ENCODE measurements at places on chromosomes 11 and 22.
A peak's percentile ranks its signal among the peaks of the same experiment; 100 is the strongest.

- DNase-seq: no peak
These were observed 586 bp downstream of the LRP5 start for GRCh38 chr11:68312780-68313573.

- no peak for DNase-seq
These were observed 85.9 kb downstream of the GAB2 start for GRCh38 chr11:78331711-78332110.

DNA sequence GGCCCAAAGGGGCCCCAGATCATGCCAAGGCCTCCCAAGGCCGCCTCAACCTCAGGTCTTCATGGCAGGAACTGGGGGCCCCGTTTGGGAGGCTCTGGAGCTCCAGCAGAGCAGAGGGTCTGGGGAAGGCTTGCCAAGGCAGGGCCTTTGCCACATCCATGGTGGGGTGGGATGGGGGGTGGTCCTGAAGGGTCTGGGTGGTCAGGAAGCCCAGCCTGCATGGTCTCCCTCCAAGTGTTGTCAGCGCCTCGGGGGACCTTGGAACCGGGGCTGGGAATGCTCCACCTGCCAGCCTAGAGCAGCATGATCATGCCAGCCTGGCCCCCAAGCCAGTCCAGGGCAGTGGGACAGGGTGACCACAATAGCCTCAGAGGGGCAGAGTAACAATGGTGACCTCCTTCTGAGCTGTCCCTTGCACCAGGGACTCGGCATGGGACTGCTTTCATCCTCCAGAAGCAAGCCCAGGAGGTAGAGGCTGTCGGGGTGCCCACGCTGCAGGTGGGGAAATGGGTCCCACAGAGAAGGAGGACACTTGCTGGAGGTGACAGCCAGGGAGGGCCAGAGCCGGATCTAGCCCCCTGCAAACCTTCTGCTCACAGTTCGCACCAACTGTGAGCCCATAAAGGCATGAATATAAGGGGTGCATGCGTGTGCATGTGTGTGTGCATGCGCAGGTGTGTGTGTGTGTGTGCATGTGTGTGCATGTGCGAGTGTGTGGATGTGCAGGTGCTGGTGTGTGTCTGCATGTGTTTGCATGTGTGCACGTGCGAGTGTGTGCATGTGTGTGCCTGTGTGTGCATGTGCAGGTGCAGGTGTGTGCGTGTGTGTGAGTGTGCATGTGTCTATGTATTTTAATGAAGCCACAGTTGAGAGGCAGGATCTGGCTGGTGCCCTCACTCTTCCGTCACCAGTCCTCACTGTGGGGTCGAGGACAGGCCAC, 63.8 kb downstream of the MYEOV start:
- no peak for DNase-seq

- DNase-seq: no peak
These were observed 78.3 kb upstream of the SHISAL1 start for GRCh38 chr22:44391015-44391414.

DNA sequence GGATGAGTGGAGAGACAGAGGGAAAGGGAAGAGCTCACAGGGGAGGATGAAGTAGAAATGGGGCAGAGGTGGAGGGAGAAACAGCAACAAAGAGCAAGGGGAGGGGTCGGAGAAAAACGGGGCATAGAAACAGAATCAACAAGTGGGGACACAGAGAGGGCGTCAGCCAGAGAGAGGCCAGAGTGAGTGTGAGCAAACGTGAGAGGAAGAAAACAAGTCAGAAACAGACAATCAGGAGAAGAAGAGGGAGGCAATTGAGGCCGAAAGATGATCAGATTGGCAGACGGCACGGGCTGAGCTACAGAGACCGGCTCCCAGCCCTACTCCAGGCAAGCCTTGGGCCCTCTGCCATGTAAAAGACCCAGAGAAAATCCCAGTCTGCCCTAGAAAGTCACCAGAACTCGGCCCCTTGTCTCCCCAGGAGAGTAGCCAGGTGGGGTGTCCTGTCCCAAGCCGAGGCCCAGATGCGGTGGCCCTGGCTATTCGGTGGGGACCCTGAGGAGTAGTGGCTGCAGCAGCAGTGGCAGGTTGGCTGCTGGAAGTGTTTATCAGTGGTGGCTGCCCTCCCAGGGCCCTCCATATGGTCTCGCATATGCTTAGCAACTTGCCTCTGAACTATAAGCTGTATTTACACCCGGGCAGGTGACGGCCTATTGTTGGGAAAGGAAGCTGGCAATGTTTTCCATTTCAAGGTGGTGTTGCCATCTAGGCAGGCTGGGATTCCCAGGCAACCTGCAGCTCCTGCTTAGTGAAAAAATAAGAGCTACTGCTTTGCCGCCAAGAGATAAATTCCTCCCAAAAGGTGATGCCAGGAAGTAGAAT, 14.8 kb upstream of the TSPAN18 start:
- no peak for DNase-seq

- no peak for DNase-seq
These were observed at the start of gene CASP4 for GRCh38 chr11:104968355-104968855. TSS of gene CASP4 (minus strand) at chr11:104968574. CDS start at chr11:104968525, 49 bp downstream.

DNA sequence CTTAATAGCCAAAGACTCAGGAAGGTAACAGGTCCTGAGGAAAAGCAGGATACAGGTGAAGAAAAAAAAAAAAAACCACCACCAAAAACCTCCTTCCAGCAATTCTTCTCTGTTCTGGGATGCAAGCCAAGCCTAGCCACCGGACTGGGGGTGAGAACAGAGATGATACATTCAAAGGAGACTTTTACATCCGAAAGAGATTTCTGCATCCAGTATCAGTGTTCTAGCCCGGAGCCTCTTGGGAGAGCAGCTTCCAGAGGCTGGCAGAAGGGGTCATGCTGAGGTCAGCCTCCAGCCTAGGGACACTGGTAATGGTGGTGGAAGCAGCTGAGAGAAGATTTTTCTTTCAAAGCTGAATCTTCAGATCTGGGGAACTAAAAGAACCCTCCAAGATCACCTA, 76.2 kb downstream of the KCNC1 start:
- no peak for DNase-seq

DNA sequence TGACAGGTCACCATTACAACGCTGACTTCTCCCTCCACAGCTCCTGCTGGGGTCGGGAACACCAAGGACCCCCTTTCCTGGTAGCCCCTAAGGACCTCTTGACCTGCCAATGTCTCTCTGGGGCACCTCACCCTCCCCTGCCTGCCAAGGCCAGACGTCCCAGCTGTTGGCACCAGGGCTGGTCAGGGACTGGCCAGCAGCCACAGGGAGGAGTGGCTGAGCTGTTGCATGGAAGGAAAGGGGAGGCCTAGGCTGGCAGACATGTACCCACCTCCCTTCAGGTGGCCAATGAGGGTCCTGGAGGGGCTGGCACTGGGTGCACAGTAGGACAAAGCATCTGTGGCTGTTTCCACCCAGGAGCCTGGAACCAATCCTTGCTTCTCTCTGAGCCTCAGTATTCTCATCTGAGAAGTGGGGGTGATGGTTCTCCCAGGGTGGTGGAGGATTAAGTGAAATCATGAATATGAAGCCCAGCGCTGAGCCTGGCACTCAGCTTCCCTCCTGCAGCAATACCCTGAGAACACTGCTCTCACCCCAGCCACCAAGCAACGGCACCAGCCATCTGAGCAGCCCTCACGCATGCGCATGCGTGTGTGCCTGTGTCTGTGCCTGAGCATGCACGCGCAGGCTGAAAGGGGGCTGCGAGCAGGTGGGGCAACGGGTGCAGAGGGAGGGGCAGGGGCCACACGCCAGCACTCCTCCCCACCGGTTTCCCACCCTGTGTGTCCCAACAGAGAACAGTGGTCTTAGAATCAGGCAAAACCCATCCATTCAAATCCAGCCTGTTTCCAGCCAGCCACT, 5.9 kb downstream of the KCNJ4 start:
- no peak for DNase-seq

DNA sequence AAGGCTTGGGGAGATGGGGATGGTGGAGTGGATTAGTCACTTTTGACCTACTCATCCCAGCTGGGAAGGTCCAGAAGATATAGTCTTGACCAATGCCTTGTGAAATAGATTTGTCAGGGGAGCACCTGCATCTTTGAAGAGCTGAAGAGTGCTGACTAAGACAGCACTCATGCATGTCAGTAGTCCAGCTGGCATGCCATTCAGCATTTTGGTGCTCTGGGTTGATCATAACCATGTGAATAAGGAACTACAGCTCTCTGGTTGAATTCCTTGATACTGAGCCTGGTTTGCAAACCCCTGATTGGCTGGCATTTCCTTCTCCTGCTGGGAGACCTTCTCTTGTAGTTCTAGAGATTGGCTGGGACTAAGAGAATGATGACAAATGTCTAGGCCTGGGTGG, 106.8 kb upstream of the ALX4 start:
- DNase-seq: no peak

- DNase-seq: peak; percentile 76
These were observed 68.1 kb downstream of the LIF start for GRCh38 chr22:30178181-30179126.

- peak; percentile 72 for DNase-seq
These were observed 6.3 kb downstream of the CD44 start for GRCh38 chr11:35145271-35145670.

- no peak for DNase-seq
These were observed 19.0 kb downstream of the USP35 start for GRCh38 chr11:78207532-78208256.

DNA sequence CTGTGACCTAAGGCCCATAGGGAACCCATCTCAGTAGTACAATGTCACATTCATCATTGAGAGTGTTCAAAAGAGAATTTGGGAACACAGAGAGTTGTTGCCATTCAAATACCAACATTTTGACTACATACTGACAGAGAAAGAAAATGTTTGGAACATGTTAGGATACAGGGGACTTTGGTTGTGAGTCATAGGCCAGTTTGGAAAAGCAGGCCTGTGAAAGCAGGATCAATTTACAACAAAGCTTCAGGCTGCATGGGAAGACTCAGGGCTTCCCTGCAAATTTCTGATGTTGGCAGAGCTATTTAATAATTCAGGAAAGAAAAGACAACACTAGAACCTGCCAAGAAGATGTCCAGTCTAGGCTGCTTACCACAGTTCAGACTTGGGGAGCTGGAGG, 374 bp downstream of the NLRP10 start:
- DNase-seq: no peak

DNA sequence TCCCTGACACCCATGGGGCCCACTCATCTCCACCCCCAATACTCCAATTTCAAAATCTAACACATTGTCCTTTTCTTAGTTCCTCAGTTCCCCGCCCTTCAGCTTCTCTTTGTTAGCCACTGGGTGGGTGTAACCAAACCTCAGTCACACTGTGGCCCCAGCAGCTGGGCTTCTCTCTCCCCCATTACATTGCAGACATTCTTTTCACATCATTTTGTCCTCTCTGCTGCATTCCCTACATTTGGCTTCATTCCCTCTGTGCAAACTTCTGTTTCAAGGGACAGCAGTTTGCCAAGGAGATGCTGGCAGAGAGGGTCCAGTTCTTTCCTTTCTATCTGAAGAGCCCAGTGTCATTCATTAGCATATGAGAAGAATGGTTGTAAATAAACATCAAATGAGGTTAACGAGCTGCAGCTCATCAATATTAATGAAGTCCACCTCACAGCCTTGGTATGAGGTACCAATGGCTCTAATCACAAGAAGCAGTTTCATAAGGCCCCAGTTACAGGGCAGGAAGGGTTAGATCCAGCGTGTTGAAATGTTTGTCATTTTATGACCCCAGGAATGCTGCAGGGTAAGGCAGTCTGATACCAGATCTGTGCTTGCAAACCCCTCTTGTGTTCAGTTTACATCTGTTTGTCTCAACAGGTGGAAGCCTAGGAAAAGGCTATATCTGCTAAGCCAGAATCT, 72.3 kb downstream of the ARFGAP2 start:
- DNase-seq: no peak

DNA sequence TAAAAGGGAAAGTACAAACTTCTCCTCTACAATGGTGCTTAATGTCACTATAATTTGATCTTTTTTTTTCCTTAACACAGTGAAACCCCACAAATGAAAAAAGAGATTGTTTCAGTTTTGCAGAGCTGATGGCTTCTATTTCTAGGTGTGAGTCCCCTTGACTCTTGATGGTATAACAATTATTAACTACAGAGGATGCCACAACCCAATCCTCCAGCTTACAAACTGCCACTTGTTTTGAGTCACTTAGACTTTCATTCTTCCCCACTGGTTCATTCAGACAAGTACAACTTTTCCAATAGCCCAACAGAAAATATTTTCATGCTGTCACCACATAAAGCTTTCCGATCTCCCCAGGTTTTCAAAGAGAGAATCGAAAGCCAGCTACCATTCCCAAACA, 812.2 kb downstream of the LRRC4C start:
- DNase-seq: no peak

DNA sequence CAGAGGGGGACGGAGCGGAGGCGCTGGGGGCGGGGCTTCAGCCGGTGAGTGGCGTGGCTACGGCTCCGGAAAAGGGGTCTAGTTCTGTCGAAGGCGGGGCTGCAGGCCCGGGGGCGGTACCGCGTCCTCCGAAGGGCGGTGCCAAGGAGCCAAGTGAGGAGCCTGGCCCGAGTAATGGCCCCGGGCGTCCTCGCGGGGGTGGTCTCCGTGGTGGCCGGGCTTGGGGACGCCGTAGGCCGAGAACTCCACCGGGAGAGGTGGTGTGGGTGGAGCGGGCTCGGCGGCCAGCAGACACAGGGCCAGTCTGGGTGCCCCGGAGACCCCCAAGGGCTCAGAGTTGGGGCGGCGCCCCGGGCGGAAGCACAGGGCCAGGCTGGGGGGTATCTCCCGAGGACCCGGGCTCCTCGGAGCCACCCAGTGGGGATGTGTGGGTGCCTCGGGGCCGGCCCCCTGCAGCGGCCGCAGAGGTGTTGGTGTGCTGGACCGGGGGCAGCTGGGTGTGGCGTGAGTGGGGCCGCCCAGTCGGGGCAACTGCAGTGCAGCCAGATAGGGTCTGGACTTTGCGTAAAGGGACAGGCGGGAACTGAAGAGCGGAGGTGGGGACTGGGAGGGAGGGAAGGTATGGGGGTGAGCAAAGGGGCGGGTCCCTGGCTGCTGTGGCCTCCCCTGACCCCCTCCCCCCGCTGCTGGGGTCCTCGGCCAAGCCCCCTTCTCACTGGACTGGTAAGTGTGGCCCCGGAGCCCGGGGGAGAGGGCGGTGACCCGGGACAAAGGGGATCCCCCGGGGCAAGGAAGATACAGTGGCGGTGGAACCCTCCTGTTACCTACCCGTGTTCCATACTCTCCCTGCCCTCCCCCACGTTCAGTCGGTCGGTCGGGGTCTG, 838 bp downstream of the FKBP2 start:
- DNase-seq: peak; percentile 47

- DNase-seq: no peak
These were observed 289.2 kb downstream of the MN1 start for GRCh38 chr22:27512283-27512761.

- no peak for DNase-seq
These were observed 30.6 kb downstream of the KIAA1671 start for GRCh38 chr22:24983151-24983550.

DNA sequence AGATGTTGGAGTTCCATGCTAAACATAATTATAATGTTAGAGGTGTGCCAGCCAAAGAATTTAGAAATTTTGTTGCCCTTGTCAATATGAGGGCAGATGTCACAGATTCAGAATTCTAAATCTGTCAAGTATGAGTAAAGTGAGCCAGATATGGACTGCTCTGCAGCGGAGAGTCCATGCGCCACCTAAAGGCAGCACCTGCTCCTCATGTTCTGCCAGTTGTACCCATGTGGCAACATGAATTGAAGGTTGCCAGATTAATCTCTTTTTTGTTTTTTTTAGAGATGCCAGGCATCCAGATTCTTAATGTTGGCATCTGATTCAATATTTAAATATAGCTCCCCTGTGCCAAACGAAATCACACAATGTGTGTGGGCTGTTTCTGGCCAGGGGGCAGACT, 678.6 kb upstream of the ANO5 start:
- DNase-seq: no peak
